Naive thymus-derived CD8-positive, alpha-beta T cell (primary cell): ENCODE measurements at places on chromosomes 2 and 18. TPM values are rescaled to one million over a fixed set of nuclear protein-coding genes. Genes with fewer than 3 reads are reported as not detected.

DNA sequence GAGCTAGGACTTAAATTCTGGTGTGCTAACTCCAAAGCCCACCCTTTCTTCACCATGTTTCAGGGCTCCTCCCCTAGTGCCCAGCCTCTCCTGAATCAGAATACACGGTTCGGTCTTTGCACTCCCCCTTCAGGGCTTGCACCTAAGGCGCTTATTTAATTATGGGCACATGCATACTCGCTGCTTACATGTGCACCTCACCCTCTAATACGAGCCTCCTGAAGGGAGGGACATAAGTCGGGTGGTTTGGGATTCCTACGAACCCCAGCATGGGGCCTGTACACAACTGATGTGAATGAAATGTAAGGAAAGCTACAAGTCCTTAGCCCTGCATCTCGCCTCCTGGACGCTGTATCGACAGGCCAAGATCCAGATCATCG is 435 bp downstream of the IFT172 start:
- H3K27me3 ChIP-seq, result peaks cover 8% of the 10 kb centered on the region
- H3K36me3 ChIP-seq, result peaks cover 2% of the 10 kb centered on the region
- no peak for DNase-seq
- H3K27ac ChIP-seq, result peak overlapping the region; percentile 100

The SKOR2 gene
- total RNA-seq, result not detected

The TMEM247 gene
- not detected for total RNA-seq

DNA sequence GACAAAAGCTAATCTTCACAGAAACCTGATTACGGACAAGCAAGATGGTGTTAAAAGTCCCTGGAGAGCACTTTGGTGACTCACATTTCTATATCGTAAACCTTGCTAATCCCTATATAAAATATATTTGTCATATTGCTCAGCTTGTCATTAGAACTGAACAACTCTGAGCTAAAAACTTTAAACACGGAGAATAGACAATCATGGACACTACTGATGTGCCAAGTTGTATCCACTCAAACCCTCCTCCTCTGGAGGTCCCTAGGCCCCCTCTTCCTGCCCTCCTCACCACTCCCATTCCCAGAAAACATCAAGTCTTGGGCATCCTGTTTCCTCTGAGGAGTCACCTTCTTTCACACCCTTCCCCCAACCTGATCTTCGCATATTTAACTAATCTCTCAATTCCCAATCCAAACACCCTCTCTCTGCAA is 138.7 kb upstream of the PID1 start:
- H3K27me3 ChIP-seq, result peaks cover 4% of the 10 kb centered on the region
- no peak for DNase-seq
- H3K36me3 ChIP-seq, result no peaks in the 10 kb centered on the region
- no peak overlapping the region for H3K27ac ChIP-seq
- no peaks in the 10 kb centered on the region for H3K4me1 ChIP-seq

GRCh38 chr2:118095610-118096009 is 7.3 kb downstream of the INSIG2 start:
- DNase-seq, result no peak
- H3K36me3 ChIP-seq, result peaks cover 33% of the 10 kb centered on the region
- peaks cover 43% of the 10 kb centered on the region for H3K4me1 ChIP-seq
- H3K27ac ChIP-seq, result no peak overlapping the region

The IL1F10 gene
- not detected for total RNA-seq
